Hematopoietic multipotent progenitor cell treated with erythropoietin and hydrocortisone succinate and interleukin-3 and kit ligand, for 8 days (in vitro differentiated cells): ENCODE measurements at places on chromosomes 7 and 10.

- no peak for DNase-seq
These were observed 270.6 kb downstream of the TWIST1 start for GRCh38 chr7:18846765-18847215.

GRCh38 chr10:69718951-69719350 lies 82.8 kb upstream of the COL13A1 start:
- DNase-seq: no peak

GRCh38 chr7:26167303-26167934 lies 15.4 kb downstream of the NFE2L3 start:
- DNase-seq: no peak

DNA sequence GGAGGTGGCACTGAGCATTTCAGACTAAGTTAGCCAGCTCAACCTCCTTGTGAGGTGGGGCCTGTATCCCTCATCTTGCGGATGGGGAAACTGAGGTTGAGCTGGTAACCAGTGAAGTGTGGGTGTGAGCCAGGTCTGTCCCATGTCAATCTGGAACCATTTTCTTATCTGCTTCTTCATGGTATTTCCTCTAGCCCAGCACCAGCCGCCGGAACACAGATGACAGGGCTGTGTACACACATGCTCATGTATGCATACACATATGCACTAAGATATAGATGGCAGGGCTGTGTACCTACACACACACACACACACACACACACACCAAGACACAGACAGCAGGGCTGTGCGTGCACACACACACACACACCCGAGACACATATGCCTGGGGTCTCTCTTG lies 18.5 kb downstream of the RAMP3 start:
- DNase-seq: no peak

DNA sequence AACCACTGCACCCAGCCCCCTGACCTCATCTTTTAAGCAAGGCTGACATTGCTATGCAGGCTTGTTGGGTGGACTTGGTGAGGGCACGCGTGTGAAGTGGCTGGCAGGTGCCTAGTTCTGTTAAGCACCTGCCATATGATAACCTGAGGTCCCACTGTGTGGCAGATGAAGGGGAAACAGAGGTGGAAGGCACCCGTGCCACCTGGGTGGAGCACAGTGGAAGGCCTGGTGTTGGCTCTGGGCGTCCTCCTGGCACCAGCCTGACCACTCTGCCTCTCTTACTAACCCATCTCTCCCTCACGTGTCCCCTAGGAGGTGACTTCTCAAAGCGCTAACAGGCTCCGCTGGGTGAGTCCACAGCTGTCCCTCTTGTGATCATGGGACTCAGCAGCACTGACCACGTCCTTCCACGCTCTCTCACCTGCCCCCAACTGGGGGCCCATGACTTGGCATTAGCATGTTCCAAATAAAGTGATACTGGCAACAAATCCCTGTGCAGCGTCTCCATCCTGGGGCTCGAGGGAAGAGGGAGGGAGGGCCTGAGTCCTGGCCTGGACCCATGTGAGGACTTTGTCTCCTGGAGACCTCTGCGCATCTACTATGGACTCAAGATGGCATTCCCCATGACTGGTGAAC lies 4.6 kb upstream of the ZNF862 start:
- DNase-seq: no peak

DNA sequence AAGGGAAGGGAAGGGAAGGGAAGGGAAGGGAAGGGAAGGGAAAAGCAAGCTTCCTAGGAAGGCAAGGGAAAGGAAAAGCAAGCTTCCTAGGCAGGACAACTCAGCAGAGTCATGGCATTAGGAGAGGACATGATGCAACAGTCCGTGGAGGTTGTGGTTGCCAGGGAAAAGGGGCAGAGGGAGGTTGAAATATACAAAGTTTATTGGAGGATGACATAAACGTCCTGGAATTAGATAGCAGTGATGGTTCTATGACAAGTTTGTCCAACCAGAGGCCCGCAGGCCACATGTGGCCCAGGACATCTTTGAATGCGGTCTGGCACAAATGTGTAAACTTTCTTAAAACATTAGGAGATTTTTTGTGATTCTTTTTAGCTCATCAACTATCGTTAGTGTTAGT lies 59.8 kb upstream of the OPN4 start:
- DNase-seq: no peak

DNA sequence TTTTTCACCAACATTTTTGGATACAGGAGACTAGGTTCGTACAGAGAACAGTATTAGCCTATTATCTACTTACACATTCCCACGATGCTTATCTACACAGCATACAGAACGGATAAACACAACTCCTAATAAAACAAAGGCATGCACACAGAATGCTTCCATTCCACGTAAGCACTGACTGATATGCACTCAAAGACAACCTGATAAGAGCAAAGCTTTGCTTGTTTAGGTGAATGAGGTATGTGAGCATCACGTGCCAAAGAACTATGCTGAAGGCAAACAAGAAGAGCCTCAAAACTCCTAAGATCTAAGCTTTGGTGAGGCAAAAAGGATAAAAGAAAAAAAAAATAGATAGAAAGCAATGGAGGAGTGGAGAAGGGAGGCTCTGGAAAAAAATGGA lies 413.5 kb upstream of the LRRN3 start:
- DNase-seq: no peak

DNA sequence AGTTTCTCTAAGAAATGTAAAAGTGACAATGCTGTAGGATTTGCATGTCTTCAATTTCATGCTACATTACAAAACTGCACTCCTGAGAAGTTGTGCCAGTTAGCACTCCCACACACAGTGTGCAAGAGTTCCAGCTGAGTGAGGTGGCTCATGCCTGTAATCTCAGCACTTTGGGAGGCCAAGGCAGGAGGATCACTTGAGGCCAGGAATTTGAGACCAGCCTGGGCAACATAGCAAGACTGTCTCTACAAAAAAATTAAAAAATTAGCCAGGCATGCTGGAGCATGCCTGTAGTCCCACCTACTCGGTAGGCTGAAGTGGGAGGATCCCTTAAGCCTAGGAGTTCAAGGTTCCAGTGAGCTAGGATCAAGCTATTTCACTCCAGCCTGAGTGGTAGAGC lies 44.6 kb downstream of the FRA10AC1 start:
- DNase-seq: no peak

GRCh38 chr10:4479342-4479741 lies 346.7 kb upstream of the AKR1E2 start:
- DNase-seq: no peak

- no peak for DNase-seq
These were observed 664.9 kb downstream of the SUGCT start for GRCh38 chr7:40799493-40800403.

DNA sequence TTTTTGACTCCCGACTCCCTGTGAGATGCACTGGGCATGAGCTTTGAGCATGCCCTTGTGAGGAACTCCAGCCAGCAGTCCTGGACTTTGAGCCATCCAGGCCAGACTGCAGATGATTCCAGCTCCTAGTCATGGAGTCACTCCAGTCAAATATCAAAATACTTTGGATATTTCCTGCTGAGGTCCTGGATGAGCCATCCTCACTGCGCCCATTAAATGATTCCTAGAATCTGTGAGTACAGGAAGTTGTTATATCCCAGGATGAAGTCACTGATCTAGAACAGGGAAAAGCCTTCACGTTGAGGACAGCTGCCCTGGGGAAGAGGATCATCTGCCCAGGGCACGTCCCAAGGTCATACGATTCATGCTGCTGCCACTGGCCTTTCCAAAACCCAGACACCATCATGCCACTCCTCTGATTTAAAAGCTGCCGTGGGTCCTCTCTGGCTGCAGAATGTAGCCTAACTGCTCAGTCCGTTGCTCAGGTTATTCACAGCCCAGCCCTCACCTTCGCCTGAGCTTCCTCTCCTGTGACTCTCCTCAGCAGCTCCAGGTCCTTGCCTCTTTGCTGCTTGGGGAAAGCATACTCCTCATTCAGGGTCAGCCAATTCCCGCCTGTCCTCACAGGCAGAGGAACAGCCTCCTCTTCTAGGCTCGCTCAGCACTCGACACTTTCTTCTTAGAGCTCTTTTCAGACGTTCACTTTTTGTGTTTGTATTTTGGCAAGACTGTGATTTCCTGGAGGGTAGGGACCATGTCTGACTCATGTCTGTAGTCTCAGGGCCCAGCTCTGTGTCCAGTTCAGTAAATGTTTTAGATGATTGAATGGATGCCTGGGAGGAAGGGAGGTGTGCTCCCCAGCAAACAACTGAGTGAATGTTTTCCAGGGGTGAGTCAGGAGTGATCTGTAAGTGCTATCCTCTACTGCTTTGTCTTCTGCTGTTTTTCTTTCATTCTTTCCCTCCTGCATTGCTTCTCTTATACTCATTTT lies 157.8 kb downstream of the SNX10 start:
- no peak for DNase-seq

DNA sequence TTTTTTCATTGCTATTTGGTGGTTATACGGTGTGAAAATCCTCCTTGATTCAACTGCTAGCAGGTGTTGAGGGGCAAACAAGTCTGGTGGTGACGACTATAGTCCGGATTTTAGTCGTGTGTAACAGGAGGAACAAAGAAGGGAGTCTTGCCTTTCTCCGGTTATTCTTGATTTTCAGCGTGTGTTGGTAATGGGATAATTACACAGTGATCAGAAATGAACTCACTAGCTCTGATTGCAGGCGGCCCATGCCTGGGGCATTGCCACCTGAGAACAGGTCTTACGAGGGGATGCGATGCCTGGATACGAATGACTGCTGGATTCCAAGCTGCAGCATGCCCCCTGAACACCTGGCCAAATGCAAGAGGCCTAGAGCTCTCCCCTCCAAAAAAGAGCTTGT lies 72.8 kb downstream of the CAMK1D start:
- no peak for DNase-seq

DNA sequence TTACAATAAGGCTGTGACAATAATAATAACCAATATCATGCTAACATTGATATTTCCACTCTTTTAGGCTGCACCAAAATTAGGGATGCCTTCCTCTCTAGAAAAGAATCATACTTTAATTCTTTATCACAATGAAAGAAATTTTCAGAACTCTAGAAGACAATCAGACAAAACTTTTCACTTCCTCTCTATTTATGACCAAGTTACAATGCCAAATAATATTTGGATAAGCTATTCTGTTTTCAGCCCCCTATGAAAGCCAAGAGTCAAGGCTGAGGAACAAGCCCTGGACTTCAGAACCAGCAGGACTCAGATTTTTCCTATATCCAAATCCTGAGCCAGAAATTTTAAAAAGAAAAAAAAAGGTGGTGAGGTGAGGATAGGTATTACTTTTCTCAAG lies 4.6 kb downstream of the HYCC1 start:
- DNase-seq: no peak

DNA sequence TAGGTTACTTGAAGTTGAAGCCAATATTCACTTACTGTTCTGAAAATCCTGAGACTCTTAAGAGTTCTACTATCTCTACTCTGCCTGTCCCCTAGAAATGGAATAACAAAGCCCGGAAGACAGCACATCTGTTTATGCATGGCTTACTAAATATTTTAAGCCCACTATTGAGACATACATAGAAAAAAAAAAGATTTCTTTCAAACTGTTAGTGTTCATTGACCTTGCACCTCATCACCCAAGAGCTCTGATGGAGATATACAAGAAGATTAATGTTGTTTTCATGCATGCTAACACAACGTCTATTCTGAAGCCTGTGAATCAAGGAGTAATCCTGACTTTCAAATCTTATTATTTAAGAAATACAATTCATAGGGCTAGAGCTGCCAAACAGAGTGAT lies 859.3 kb upstream of the C7orf33 start:
- DNase-seq: no peak

DNA sequence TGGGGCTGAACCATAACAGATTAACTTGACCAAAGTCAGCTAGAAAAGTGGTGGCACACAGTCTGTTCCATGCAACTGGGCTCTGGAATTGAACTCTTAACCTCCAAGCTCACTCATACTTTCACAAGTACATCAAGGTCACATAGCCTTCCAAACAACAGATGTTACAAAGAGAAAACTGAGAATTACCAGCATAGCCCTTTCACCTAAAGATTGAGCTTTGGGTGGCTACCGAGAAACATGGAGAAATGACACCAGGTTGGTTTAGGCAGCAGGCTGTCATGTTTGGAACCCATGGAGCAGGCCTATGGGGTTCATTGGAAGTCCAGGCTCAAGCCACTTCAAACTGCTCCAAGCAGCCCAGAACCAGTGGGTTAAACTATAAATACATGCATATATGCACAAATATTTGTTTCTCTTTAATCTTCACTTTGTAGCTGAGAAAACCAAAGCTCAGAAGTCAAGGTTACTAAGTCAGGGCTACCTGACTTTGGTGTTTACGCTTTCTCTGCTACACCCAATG lies 59.1 kb downstream of the MALSU1 start:
- DNase-seq: no peak

GRCh38 chr7:141157138-141157765 lies 83.4 kb downstream of the TMEM178B start:
- no peak for DNase-seq

- DNase-seq: no peak
These were observed 87.3 kb downstream of the PPP1R3A start for GRCh38 chr7:113831556-113831955.

DNA sequence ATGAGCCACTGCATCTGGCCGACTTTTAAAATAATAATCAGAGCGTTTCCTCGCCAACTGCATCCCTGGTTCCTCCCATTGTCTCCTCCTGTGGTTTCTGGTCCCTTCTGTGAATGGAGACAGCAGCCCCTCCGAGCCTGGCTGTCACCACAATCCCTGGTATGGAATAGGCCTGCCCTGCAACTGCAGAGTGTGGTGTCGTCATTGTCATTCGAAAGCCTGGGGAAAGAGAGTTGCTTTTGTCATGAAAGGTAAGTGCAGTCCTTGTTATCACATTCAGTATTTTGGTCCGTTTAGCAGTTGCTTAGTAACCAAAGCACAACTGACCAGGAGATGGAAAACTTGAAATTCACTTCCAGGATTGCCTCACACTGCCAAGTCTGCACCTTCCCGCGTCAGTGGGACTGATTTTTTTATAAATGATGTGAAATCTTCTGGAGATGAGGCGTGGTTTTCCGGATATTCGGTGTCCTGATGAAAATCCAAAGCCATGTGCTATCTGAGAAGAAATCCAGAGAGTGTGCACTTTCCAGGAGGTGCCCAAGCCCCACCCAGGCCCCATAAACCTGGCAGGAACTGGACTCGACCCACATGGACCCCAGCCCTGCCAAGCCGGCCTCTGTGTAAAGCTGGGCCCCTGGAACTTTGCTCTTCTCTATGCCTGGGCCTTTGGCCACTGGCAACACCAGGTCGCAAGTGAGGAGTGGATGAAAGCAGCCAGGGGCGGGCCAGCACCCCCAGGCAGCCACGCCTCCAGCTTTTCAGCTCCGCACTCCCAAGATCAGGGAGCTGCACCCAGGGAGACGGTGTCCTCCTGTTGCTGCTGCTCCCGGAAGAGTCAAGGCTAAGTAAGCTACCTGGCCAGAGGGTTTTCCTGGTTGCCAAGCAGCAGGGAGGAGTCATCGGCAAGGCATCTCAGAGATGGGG lies 133.7 kb upstream of the SH2B2 start:
- no peak for DNase-seq
